Stimulated activated CD4-positive, alpha-beta T cell treated with anti-CD3 and anti-CD28 coated beads, Interleukin-12 subunit alpha, Interleukin-12 subunit beta, amount 100 ng/mL, for 4 hours (primary cell): ENCODE measurements at places on chromosomes 7 and 10.

GRCh38 chr10:120782336-120782735, 68.8 kb upstream of the WDR11 start:
- no peak for DNase-seq

DNA sequence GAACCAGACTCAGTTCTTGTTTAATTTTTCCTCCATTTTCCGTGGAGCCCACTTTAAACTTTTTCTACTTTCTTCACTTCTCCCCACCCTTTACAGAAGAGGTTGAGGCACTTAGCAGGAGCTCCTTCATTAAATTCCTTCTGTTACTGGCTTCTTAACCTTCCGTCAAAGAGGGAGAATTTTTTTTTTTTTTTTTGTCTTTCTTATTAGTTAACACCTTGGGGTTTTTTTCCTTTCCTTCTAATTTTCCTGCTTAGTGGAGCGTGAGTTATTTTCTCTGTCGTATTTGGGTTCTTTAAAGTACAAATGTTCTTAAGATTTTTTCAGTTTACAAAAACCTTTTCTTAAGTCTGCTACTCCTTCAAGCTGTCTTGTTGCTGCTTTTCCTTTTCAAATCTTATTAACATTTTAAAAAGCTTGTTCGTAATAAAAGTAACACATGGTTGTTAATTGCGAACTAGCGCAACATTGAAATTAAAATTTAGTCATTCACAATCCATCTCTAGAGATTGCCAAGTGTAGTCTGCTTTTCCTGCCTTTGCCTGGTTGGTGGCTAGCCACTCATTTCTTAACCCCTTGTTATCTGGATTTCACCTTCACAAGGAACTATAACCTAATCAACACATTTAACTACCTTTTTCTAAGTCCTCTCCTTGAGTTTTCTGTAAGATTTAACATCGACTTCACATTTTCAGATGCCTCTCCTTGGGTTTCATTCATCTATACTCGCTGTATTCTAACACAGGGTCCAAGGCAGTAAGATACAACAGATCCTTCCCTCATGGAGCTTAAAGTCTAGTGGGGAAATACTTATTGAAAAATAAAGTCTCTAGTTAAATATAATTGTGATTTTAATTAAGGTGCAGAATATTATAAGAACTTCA, 2.0 kb downstream of the BMPR1A start:
- DNase-seq: no peak

DNA sequence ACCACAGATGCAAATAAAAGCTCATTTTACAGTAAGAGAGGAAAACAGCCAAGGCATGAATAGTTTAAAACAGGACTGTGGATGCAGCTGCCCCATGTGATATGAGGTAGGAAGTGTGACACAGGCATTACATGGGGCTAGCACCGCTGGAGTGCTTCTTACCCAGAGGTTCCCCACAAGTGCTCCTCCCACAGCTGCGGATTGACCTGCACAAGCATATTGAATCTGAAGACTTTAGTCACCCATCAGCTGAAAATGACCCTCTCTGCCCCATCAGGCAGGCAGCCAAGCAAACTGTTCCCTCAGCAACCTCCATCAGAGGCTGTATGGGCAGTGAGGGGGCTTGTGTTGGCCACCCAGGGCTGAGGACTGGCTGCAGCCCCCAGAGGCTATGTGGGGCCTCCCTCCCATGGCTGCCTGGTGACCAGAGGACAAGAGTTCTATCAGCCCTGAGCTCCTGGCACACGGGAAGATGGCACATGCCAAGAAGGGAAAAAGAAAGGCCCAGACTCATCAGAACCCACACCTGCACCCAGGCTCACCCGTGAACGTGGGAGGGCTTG, 98.7 kb downstream of the TCERG1L start:
- no peak for DNase-seq

DNA sequence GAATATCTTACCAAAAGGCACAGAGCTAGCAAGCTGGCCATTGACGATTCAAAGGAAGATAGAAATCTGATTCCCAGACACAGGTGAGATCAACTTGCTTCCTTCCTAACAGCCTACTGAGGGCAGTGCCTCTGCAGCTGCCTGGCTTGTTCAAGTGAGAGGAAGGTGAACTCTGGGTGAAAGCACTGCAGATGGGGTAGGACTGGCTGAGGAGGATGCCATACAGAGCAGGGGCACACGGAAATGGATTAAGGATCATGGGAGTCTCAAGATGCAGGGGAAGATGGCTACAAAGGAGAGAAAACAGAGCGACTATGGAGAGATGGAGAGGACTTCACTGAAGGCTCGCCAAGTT, 34.4 kb upstream of the GPAM start:
- DNase-seq: no peak

- no peak for DNase-seq
Measured at GRCh38 chr7:102061981-102062390, 224.7 kb upstream of the SH2B2 start.

- no peak for DNase-seq
Measured at GRCh38 chr7:21903020-21903786, 42.5 kb downstream of the CDCA7L start.

GRCh38 chr7:150778738-150779301, 21.3 kb downstream of the TMEM176B start:
- peak; percentile 72 for DNase-seq

- no peak for DNase-seq
Measured at GRCh38 chr10:25393621-25394020, 218.8 kb downstream of the GPR158 start.

- no peak for DNase-seq
Measured at GRCh38 chr7:88545663-88546062, 213.8 kb upstream of the ZNF804B start.

- no peak for DNase-seq
Measured at GRCh38 chr10:132507956-132508490, 29.6 kb upstream of the INPP5A start.

DNA sequence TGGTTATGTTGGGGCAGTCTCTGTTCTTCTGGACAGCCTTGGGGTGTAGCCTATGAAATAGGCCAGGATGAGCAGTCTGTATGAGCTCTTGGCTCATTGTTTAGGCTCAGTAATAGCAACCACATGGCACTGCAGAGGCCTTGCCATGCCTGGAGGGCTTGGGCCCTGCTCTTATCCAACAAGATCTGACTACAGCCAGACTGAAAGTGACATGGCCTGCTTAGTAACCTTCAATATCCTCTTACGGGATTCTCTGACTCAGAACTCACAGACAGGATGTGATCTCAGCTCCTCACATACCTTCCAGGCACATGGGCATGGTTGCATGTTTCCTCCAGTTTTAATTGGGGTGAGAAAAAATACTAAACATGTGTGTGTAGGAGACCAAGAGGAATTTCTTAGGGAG, 289.3 kb downstream of the PTEN start:
- DNase-seq: peak; percentile 23

- DNase-seq: no peak
Measured at GRCh38 chr7:69422574-69422985, 175.7 kb upstream of the AUTS2 start.

GRCh38 chr7:139854124-139854511, 25.1 kb downstream of the TBXAS1 start:
- DNase-seq: no peak

DNA sequence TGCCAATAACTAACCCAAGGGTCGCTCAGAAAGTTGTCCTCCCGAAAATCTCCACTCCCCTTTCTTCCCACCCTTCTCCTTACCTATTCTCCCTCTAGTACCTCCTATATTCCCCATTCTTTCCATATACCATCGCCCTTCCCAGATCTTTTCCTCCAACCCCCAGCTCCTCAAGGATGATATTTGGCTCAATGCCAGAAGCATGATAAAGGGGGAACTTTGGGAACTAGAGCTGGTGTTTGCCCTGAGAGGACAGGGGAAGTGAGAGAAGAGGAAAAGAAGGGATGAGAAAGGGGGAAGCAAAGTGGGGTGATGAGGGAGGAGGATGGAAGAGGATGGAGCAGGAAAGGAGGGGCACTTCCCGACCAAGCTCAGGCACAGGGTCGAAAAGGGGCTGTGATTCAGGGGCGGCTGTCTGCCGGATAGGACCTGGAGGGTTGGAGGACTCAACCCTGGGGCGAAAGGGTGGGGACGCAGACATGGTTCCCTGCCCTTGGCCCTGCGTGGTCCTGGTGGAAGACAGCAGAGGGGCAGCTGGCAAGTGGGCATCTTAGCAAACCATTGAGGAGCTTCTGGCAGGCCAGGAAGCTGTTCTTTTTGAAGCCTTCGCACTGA, 1.8 kb downstream of the OIT3 start:
- no peak for DNase-seq

DNA sequence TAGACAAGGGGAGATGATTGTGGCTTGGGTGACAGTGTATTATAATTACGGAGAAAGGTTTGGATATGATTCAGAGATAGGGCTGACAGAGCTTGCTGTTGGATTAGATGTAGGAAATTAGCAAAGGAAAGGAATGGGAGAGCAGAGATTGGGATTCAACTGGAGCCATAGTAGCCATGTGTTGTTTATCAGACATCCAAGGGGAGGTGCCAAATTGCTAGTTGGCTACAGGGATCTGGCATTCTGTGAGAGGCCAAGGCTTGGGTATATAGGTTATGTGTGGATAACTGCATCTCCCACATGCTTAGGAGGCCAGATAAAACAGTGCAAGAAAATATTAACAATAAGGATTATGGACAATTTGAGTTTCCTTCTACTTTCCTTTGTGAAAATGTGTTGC, 34.9 kb downstream of the CSGALNACT2 start:
- no peak for DNase-seq

DNA sequence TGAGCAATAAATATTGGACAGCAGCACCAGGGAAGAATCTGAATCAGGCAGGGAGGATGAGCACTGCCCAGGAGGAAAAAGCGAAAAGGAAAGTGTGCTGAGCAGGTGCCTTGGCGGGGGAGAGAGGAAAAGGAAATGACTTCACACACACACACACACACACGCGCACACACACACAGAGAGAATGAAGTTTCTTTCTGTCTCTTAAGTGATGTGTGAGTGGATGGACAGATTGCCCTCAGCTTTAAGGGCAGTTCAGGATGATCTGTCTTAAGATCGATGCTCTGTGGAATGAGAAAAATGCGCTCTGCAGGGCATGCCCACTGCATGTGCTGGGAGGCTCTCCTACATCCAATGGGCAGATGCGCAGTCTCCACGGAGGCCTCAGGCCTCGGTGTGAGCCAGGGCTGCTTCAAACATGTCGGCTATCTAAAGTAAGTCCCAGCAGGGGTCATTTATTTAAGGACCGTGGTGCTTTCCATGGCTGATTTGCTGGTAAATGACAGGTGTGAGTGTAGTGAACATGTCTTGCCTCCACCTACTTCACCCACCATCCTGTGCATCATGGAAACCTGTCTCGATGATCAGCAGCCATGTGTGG, 2.5 kb upstream of the ACBD5 start:
- peak; percentile 66 for DNase-seq

DNA sequence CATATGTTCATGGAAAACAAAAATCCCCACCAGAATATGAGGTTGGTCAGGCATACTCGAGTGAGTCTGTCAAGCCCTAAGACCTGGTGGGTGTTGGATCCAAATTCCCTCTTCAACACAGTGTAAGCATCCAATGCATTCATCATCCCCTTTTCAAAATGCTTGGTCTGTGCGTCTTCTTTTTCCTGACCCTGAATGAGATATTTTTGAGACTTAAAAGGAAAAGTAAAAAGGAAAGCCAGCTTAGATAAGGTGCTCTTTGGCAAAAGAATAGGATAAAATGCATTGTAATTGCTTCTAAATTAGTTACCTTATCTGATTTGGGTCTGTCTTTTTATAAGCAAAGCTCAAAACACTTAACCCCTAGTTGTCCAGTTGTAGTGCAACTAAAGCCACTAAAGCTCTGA, 331.5 kb downstream of the PTEN start:
- no peak for DNase-seq

GRCh38 chr7:108079648-108080591, 50.2 kb downstream of the LAMB4 start:
- DNase-seq: no peak

DNA sequence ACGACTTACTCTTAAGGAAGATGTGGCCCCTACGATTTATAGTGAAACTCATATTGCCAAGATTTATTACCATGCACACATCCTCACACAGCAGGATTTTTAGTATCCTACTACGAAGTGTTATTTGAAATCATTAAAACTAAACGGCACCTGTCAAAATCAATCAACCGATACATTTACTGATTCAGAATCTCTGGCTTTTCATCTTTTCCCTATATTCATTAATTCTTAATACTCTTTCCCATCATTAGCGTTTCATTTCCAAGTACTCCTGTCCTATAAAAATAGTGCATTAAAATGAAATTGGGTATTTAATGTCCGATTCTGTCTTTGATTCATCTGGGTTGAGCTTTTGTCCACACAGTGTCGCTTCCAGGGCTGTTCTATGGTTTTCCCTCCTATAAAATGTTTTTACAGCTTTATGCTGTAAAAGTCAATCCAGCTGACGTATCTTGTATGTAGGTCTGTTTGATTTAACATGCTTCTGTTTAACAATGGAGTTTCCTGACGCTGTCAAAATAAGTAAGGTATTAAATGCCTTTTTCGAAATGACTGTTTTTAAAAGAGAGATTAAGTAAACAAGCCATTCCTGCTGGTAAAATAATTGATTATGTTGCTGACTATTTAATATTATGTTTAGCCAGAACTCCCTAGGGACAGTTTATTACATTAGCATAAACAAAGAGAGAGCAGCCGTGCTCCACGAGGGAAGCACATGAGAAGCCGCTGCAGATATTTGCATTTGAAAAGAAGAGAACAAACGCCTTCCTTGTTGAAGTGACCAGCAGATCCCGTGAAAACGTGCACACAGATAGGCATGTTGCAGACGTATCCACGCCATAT, 22.3 kb upstream of the SFMBT2 start:
- DNase-seq: no peak

DNA sequence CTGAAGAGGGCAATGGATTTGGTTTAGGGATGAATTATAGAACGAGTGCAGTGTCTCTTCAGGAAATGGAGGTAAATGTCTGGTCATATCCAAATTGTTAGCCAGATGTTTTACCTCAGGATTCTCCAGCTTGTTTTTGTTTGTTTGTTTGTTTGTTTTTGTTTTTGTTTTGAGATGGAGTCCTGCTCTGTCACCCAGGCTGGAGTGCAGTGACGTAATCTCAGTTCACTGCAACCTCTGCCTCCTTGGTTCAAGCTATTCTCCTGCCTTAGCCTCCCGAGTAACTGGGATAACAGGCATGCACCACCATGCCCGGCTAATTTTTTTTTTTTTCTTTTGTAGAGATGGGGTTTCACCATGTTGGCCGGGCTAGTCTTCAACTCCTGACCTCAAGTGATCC, 6.9 kb downstream of the C10orf120 start:
- no peak for DNase-seq

GRCh38 chr10:47082055-47082784, 171.0 kb downstream of the PTPN20 start:
- DNase-seq: no peak

GRCh38 chr7:101952355-101953247, 135.2 kb downstream of the CUX1 start:
- DNase-seq: no peak

- DNase-seq: no peak
Measured at GRCh38 chr7:83325083-83325482, 162.4 kb upstream of the PCLO start.

- DNase-seq: no peak
Measured at GRCh38 chr10:66642217-66642616, 283.6 kb upstream of the LRRTM3 start.

DNA sequence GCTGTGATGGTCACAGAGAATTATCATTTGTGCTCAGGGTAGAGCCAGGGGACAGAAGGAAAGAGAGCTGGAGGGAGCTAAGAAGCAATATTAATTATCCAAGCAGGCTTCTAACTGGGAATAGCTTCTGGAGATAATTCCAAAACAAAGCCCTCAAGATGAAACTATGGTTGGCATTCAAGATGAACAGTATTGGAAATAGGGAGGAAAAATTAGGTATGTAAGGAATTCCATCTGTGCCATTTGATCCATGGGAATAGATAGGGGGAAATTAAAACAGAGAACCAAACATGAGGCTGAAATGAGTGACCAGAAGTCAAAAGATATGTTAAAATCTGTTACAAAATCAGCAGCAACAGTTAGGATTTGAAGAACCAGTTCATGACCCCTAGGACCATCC, 75.3 kb downstream of the NDUFB2 start:
- DNase-seq: no peak
